ENCODE measurements at places on chromosomes 6 and 20.

DNA sequence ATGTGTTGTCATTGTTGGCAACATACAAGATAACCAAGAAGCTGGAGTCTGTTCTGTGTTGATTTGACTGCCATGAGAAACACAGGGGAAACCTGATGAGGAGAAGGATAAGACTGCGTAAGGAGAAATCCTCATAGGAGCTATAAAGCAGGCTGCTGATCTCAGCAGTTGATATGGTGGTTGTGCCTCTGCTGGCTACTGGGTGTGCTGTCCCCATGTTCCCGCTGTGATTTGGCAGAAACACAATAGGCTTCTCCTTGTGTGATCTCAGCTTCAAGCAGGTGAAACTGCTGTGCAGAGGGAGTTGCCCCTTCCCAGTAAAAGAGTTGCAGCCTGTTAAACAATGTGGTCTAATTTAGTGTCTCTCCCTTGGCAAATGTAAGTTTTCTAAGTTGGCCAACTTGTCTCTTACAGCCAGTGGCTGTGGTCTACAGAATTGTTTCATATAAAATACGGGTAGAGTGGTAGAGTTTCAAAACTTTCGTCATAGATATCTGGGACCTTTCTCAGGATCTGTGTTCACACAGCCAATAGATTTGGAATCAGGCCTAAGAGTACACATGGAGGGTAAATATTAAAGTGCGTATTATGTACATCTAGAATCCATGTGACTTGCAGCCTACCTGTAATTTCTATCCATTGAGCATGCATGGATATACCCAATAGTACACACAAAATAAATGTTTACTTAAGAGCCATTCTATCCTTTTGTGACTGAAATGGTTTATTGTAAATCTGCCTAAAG, 78.4 kb downstream of the RNF144B start:
- DNase-seq: no peak

DNA sequence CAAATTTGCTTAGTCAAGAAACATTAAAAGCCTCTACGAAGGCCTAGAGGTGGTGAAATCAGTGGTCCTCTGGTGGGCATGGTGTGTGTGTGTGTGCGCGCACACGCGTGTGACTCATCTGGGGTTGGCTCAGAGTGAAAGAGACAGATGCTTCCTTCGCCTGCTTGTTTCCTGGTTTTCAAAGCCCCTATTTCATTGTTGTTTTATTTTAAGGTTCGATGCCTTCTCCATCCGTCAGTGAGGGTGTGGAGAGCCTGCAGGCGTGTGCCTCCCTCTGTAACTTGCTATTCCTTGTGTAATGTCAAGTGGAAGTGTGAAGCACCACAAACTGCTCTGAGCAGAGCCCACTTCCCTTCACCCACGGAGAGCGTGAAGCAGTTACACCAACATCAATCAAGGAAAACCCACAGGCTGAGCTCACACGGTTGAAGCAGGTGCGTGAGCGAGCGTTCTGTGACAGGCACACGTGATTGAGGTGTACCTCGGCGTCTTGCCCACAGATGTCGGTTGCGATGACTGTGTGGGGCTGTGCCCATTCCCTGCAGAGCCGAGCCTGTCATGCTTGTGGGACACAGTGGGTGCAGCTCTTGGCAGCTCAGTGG, 233.9 kb downstream of the PRL start:
- DNase-seq: no peak

- no peak for DNase-seq
These were observed 228.3 kb downstream of the TTLL2 start for GRCh38 chr6:167552961-167553735.

DNA sequence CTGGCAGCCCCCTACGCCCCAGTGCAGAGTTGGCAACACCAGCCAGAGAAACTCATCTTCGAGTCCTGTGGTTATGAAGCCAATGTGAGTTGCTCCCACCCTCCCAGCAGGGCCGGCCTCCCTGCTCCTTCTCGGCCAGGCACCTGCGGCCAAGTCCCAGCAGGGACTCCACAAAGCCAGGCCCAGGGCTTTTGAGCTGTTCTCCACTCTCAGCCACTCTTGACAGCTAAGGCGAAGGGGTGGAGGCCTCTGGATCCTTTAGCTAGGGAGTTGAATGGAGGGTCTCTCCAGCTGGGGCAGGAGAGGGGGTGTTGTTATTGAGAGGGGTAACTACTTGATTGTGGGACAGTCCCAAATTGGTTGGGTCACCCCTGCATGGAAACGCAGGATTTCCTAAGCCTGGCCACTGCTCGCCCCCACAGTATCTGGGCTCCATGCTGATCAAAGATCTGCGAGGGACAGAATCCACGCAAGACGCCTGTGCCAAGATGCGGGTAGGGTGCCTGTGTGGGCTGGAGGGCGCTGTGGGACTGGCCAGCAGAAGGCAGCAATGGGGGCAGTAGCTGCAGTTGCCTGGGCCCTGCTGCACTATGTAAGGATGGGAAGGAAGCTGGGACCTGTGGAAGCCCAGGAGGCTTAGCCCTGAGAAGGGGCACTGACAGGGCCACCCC, 58.3 kb downstream of the TCP11 start:
- DNase-seq: no peak

DNA sequence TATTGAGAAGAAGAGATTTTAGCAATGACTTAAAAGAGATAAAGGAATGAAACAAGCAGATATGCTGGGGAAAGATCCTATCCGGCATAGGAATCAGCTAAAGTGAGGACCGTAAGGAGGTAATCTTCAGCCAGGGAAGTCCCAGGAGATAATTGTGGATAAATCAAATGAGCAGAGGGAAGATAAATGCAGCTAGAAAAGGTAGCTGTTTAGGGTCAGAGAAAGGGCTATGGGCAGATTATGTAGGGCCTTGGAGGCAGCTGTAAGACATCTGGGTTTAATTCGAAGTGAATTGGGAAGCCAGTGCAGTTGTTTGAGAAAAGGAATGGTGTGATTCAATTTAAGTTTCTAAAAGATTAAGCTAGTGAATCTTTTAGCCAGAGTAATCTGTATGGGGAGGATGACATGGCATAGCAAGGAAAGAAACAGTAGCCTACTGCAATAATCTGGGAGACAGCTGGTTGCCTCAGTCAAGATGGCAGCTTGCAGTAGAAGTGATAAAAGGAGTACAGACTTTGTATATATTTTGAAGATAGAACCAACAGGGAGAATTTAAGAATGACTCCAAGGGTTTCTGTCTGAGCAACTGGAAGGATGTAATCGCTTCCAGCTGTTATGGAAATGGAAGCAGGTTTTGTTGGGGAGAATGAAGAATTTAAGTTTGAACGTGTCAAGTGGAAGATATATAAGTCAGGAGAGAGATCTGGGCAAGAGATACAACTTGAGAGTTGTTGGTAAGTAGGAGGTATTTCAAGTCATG, 552.3 kb upstream of the FLRT3 start:
- no peak for DNase-seq

GRCh38 chr6:113843500-113844073, 13.6 kb upstream of the MARCKS start:
- no peak for DNase-seq

GRCh38 chr20:36084897-36085613, 69.5 kb upstream of the EPB41L1 start:
- DNase-seq: no peak

DNA sequence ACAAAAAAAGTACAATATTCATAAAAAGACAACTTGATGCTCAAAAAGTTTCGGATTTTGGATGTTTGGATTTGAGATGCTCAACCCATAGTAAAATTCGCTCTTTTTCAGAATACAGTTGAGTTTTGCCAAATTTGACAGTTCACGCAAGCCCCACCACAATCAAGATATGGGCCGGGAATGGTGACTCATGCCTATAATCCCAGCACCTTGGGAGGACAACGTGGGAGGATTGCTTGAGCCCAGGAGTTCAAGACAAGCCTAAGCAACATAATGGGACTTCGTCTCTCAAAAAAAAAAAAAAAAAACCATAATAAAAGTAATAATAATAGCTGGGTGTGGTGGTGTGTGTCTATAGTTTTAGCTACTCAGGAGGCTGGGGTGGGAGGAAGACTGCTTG, 51.3 kb downstream of the PHF20 start:
- DNase-seq: no peak

- no peak for DNase-seq
These were observed 434.0 kb upstream of the JARID2 start for GRCh38 chr6:14811775-14812428.

Measured in esophagus squamous epithelium (tissue), 5 donors.